ENCODE measurements at places on chromosomes 12 and 14.
A peak's percentile ranks its signal among the peaks of the same experiment; 100 is the strongest.

DNA sequence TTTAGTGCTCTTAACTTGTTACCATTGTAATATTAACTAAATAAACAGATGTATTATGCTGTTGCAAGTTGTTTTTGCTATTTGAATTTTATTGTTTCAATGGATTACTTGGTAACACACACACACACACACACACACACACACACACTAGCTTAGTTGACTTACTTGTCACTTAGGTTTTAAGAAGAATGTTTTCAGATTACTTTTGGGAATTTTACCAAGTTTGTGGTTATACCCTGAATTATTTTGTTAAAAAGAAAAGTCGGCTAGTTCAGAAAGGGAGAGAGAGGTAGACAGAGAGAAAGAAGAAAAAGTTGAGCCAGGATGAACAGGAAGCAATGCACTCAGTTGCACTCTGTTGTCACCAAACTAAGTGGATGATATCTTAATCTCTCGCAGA, 5.3 kb downstream of the SSTR1 start:
- no peak for DNase-seq

DNA sequence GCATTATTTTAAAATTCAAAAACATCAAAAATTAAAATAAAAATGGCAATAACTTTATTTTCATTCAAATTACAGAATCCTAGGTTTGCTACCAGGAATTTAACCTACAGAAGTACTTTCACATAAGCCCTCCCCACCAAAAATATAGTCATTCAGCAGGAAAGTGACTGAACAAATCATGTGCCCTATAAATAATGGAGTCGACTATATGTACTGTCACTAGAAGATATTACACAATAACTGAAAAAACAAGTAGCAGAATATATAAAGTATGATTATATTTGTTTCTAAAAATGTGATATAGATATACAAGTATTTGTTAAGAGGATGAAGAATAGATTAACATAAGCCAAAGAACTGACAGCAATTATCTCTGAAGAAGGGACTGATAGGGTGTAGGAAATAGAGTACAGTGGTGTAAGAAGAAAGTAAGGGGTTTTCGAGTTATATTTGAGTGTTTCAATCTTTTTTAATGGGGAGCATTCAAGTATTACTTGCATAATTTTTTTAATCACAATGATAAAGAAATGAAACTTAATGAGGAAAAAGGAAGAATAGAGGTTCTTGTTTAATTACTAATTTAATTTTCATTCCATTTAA, 7.9 kb downstream of the C2CD5 start:
- no peak for DNase-seq

DNA sequence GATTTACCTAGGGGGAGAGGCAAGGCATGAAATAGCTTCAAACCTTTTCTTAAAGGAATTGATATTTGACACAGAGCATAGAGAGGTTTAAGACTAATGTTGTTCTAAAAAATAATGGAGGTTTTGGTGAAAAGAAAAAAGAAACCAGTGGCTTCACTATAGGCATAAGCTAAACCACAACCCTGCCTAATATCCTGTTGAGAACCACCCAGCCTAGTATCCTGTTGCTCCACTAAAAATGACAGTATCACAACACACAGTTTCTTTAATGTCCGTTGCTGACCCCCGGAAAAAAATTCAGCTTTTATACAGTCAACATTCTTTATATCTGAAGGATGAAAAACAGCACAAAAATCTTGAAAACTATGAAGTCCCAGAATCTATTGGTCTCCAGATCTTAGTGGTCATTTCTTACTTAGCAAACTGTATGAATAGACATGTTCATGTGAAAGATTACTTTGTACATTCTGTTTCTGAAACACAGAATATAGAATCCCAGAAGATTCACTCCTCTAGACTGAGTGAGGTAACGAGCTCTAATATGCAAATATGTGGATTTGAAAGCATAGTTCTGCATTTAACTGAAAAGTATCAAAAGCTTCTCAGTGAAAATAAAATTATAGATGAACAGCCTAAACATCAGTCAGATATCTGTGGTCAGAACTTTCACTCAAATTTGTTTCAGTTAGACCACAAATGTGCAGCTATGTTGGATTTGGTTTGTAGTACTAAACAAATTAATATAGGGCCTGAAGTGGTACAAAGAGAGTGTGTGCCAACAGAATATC, 40.5 kb downstream of the GALC start:
- DNase-seq, result peak; percentile 16

- DNase-seq, result no peak
Measured at GRCh38 chr14:104428333-104428851, 151.2 kb upstream of the C14orf180 start.

DNA sequence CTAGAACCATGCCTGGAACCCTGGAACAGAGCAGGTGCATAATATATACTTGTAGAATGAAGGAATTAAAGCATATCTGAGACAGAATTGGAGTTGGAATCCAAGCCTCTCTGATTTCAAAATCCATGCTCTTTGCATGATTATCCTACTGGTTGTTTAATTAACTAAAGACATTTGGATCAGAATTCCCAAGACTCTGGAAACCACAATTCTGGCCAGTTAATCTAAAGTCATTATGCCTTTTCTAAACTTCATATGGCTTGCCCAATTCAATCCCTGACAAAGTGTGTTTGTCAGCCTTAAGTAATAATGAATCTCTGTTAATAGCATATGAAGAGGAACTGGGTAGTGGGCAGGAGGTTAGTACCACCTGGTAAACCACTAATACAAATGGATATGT, 422.6 kb downstream of the ATP23 start:
- no peak for DNase-seq

GRCh38 chr12:132111654-132112304, 32.3 kb downstream of the DDX51 start:
- no peak for DNase-seq

DNA sequence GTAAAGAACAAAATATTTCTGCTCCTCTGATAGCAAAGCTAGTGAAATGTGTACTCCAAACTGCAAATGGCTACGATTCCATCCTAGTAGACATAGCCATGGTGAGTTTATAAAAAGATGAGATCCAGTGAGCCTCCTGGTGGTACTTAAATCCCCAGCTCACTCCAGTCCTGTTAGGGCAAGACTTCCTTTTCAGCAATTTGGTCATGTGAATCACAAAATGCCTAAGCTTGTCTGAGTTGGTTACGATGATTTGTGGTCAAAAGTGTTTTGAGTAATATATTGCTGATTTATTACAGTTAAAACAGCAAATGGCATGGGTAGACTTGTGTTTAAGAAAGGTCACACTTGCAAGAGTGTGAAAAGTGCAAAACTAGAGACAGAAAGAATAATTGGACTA, 102.7 kb upstream of the NAV3 start:
- no peak for DNase-seq

DNA sequence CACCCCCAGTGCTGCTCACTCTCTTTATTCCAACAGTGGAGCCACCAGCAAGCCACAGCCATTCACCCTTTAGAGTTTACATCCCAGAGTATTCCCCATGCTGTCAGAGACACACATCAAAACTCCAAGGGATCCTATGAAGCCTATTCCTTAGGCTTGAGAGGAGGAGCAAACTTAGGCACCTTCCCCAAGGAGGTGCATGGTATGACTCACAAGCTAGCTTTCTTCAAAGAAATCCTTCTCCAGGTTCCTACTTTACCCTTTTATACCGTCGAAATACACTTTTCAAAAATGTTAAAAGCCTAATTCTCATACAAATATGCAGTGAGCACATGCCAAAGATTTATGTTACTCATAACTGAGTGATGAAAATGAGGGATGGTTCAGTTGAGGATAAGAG, 175.4 kb downstream of the ETNK1 start:
- DNase-seq, result no peak

DNA sequence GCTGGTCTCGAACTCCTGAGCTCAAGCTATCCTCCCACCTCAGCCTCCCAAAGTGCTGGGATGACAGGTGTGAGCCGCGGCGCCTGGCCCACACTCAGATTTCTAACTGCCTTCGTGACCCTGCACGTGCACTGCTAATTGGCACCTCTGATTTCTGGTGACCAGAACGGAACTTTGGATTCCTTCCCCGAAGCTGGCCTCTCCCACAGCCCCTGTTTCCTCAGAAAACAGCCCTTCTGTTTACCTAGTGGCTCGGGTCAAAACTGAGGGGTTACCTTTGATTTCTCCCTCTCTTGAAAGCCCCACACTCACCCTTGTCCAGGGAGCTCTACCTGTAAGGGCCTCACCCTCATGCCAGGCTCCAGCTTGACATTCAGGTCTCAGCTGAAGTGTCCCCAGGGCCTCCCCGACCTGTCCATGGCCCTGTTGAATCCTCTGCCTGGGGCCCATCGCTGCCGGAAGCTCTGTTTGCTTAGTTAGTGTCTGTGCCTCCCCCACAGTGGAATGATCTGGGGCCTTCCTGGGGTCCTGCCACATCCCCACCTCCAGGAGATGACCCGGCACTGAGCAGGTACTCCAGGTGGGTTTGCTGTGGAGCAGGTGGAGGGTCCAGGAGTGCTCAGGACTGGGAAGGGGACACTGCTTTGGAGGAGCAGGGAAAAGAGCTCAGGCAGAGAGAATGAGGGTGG, 24.4 kb upstream of the FAM181A start:
- DNase-seq, result no peak

DNA sequence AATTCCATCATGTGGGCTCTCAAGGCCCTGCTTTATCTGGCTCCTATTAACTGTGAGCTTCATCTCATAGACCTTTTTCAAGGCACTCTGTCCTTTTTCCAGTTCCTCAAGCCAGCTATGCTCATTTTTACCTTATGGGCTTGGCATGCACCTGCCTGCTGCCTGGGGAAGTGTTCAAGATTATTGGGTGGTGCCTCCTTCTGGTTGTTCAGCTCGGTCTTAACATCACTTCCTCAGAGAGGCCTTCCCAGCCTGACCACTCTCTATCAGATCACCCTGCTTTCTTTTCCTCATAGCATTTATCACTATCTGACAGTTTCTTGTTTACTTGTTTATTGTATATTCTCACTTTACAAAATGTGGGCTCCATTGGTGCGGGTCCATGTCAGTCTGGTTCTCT, 141.3 kb downstream of the PTPRR start:
- no peak for DNase-seq

- no peak for DNase-seq
Measured at GRCh38 chr12:51938726-51939125, 12.8 kb upstream of the ACVR1B start.

GRCh38 chr14:72247896-72248465, 315.8 kb downstream of the RGS6 start:
- DNase-seq, result no peak

- DNase-seq, result no peak
Measured at GRCh38 chr12:15001733-15002382, 29.0 kb downstream of the PDE6H start.

DNA sequence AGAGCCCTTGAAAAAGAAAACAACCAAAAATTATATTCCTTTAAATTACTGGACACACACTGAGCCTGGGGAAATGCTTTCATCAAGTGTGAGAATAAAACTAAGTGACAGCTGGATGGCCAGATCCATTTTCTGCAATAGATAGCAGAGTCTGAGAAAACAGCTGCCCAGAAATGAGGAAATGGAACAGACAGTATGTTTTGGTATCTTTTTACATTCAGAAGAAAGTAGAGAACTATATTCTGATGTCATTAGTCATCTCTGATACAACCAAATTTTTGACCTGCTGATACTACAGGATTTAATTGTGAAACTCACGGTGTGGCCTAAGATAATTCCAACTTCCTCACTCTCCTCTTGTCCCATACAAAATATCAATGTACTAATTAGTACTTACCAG, 78.2 kb downstream of the HMGA2 start:
- DNase-seq, result peak; percentile 30

GRCh38 chr14:103223818-103224352, 100.6 kb downstream of the TNFAIP2 start:
- DNase-seq, result no peak

- DNase-seq, result peak; percentile 28
Measured at GRCh38 chr12:45994736-45995135, 4.4 kb upstream of the SCAF11 start.

GRCh38 chr12:53838978-53839377, 87.2 kb upstream of the CISTR start:
- no peak for DNase-seq

GRCh38 chr12:24487606-24488005, 461.3 kb downstream of the BCAT1 start:
- DNase-seq, result no peak

DNA sequence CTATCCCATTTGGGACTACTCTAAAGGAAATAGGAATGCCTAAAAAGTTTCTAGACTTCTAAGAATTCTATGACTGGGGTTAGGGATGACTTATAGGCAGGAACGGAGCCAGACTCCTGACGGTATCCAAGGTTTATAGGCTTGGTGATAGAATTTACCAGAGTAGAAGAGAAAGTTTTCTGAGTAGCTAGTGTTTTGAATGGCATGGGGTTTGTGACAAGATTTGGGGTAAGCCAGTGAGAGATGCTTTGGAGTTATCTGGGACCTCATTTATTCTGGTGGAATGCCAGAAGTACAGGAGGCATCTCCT, 444.6 kb downstream of the RAD51B start:
- DNase-seq, result no peak

DNA sequence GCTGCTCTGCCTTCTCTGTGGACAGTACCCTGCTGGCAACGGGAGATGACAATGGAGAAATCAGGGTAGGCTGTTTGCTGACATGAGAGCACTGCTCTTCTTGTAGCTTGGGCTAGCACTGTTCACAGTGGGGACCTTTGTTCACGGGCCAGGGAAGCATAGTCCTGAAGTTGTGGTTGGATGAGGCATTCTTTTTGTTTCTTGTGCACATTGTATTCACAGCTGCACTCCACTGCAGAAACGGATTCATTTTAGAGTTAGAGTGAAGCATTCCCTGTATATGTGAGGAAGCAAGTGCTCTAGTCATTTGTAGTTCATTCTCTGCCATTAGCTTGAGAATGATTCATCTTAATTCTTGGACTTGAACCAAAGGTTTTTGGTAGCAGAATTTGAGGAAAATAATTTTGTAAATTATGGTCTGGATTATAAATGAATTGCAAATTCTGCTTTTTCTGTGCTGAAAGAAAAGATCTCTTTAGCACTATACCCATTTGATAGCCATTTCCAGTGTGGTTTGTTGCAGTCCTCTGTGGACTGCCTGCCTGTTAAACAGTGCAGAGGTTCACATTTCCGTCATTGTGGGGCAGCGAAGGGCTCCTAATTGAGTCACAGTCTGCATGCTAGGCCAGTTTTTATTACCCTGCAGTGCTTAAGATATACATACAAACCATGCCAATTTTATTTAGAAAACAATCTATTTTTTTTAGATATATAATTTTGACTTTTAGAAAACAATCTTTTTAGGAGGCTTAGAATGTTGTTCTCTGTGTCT, 80.6 kb downstream of the APAF1 start:
- peak; percentile 60 for DNase-seq

- peak; percentile 67 for DNase-seq
Measured at GRCh38 chr14:80850197-80850814, 91.2 kb downstream of the CEP128 start.
